ENCODE measurements at places on chromosomes 1 and 21.

- no peak for DNase-seq
These were observed 84.7 kb upstream of the HIVEP3 start for GRCh38 chr1:42003433-42003832.

DNA sequence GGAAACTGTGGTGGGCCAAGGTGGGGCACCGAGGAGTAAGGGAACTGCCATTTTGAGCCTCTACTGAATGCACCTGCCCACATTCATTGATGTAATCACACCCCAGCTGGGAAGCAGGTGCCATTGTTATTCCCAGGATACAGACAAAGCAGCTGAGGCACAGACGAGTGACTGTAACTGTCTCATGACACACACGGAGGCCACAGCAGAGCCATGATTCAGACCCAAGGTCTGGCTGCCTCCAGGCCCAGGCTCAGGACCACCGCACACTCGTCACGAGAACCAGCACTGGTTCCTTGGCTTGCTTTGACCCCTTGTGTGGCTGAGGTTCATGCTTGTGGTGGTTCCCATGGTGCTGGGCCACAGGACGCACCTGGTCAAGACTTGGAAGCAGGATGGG is 45.6 kb upstream of the CLIC4 start:
- DNase-seq, result no peak

DNA sequence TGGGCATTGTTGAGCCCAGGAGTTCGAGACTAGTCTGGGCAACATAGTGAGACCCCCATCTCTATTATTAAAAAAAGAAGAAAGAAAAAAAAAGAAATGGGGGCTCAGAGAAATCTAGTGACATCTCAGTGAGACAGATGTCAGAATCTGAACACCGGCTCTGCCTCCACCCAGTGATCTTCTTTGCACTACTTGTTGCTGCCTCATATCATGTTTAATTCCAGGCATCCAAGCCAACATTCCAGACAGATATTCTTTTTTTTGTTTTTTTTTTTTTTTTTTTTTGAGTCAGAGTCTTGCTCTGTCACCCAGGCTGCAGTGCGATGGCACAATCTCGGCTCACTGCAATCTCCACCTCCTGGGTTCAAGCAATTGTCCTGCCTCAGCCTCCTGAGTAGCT is 5.0 kb upstream of the ARL8A start:
- DNase-seq, result no peak

- no peak for DNase-seq
These were observed 7.2 kb upstream of the NHLH1 start for GRCh38 chr1:160359559-160360226.

Measured in trophoblast cell (in vitro differentiated cells and primary cell).